Renal pelvis (tissue), 12 donors: ENCODE measurements at places on chromosomes 1 and 21. TPM values are rescaled to one million over a fixed set of nuclear protein-coding genes. Genes with fewer than 3 reads are reported as not detected.

The GUCA2B gene
- not detected for polyA plus RNA-seq

The CA14 gene
- polyA plus RNA-seq = 6.6 TPM

The CD52 gene
- polyA plus RNA-seq = 6.7 TPM

The TRAF5 gene
- 10.9 TPM for polyA plus RNA-seq

DNA sequence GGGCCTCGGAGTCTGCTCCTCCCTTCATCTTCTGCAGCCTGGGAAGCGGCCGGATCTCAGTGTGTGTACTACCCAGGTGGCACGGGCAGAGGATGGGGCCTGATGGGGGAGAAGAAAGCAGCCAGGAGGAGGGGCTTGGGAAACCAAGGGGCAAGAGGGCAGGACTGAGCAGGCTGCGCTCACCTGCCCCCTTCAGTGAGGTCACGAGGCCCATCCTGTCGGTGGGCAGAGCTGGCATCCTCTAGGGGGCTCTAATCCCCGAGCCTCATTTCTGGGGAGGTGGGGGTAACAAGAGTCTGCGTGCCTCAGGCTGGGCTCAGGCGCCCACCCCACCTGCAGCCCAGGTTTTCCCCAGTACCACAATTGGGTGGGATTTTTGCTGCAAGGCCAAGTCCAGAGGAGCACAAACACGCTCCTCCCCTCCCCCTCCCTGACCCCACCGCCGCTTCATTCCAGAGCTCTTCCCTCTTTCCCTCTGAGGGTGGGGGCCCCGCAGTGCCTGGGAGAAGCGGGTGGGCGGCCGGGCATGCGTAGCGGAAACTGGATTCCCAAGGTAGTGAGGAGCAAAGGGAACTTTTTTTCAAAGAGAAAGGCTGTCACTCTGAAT, 1.8 kb upstream of the WNT3A start:
- no peak for DNase-seq

The KCNE2 gene
- 0.81 TPM for polyA plus RNA-seq

GRCh38 chr1:94119796-94120569, 965 bp downstream of the ABCA4 start:
- no peak for DNase-seq

The IVL gene
- polyA plus RNA-seq = 0.21 TPM

GRCh38 chr1:57350610-57351009, 73.2 kb downstream of the DAB1 start:
- DNase-seq = no peak

The LCE1C gene
- polyA plus RNA-seq = not detected

The SAMD11 gene
- 67.8 TPM for polyA plus RNA-seq

- DNase-seq = no peak
These were observed 81.4 kb upstream of the PRDX6 start for GRCh38 chr1:173395762-173396161.

DNA sequence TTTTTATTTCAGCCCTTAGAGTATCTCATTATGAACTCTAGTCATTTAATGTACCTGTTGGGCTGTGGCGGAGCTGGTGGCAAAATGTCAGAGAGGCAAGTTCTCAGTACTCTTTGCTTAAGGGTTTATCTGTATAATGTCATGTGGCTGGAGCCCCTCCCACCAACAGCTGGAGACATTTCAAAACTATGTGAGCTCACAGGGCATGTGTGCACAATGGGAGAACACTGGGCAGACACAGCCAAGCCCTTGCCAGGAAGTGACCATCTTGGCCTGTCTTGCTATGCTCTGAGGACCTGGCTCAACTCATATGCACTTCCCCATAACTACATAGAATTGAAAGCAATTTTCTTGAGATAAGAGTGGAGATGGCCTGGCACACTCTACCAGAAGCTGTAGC, 296.4 kb downstream of the PTPRU start:
- no peak for DNase-seq

The TBX15 gene
- 0.13 TPM for polyA plus RNA-seq

The LCE3E gene
- polyA plus RNA-seq = not detected
